ENCODE measurements at places on chromosomes 6 and 20.

- no peak overlapping the region for H3K4me3 ChIP-seq
- peaks cover 30% of the 10 kb centered on the region for H3K27me3 ChIP-seq
- H3K36me3 ChIP-seq, result no peaks in the 10 kb centered on the region
- no peaks in the 10 kb centered on the region for H3K4me1 ChIP-seq
- no peak for DNase-seq
- H3K27ac ChIP-seq, result no peak overlapping the region
These were observed 284.4 kb upstream of the RNF24 start for GRCh38 chr20:4299773-4300172.

DNA sequence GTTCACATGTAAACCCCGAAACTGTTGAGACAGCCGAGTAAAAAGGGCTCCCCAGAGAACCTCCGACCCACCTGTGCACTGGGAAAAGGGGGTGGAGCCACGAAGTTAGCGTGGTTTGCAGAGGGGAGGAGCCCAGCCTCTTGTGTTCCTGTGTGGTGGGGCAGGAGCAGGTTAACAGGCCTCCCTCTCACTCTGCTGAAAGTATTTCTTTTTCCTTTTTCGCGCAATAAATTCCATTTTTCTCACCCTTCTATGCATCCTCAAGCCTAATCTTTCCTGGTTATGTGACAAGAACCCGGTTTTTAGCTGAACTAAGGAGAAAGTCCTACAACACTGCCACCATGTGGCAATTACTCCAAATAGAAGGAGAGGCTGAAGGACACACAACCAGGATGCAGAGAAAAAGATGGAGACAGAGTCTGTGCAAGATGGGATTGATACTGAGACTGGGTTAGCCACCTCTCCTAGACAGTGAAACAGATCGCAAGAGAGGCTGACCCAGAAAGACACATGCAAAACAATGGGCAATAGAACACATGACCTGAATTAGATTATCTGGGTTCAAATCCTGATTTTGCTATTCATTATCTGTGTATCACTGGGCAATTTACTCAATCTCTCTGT lies 168.7 kb upstream of the PRSS16 start:
- H3K36me3 ChIP-seq, result no peaks in the 10 kb centered on the region
- H3K27me3 ChIP-seq, result peaks cover 28% of the 10 kb centered on the region
- DNase-seq, result peak; percentile 47
- no peak overlapping the region for H3K27ac ChIP-seq
- H3K4me1 ChIP-seq, result no peaks in the 10 kb centered on the region

DNA sequence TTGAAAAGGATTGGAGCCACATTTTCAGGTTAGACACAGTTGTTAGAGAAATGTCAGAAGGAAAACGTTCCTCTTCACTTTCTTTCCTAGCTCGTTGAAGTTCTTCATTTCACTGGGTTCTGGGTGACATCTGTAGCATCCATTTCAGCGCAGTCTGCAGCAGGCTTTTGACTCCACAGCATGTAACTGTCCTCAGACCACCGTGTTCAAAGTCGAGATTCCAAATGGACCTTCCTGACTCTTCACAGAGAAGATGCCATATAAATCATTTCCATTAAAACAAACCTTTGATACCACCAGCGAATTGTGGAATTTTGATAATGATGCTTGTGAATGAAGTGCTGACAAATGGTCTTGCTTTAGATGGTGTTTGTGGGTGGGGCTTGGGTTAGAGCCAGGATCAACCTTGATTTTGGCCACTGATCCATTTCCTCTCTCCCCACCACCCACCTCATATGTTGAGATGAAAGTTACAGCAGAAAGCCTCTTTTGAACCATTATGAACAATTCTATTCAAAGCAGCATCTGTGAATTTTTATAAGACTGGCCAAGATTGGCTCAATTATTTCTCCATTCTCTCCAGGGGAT lies 185.3 kb upstream of the PREP start:
- no peak overlapping the region for H3K27ac ChIP-seq
- no peak for DNase-seq
- H3K4me1 ChIP-seq, result peaks cover 35% of the 10 kb centered on the region
- peaks cover 4% of the 10 kb centered on the region for H3K27me3 ChIP-seq

DNA sequence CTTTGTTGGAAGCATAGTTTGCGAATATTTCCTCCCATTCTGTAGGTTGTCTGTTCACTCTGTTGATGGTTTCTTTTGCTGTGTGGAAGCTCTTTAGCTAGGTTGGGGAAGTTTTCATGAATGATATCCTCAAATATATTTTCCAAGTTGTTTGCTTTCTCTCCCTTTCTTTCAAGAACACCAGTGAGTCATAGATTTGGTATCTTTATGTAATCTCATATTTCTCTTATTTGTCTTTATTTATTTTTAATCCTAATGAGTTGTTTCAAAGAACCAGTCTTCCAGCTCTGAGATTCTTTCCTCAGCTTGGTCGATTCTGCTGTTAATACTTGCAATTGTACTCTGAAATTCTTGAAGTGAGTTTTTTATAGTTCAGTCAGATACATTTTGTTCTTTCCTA lies 628.0 kb upstream of the ID4 start:
- no peaks in the 10 kb centered on the region for H3K27me3 ChIP-seq
- no peak for DNase-seq
- H3K4me1 ChIP-seq, result no peaks in the 10 kb centered on the region
- no peaks in the 10 kb centered on the region for H3K36me3 ChIP-seq

DNA sequence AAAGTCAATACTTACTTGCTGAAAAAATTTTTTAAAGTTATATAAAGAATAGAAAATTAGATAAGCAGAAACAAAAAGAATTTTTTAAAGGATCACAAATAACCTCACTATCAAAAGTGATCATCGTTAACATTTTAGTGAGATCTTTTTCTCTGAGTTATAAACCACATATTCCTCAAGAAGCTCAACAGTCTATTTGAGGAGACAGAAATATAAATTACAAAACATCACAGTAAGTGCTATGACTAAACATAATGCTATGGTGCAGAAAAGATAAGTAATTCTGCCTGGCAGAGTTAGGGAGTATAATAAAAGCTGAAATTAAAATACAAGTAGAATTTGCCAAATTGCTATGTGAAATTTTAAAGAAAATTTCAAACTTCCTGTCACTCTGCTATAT lies 226.7 kb downstream of the LMBRD1 start:
- no peaks in the 10 kb centered on the region for H3K4me1 ChIP-seq
- peaks cover 4% of the 10 kb centered on the region for H3K27me3 ChIP-seq
- H3K36me3 ChIP-seq, result no peaks in the 10 kb centered on the region
- DNase-seq, result no peak

DNA sequence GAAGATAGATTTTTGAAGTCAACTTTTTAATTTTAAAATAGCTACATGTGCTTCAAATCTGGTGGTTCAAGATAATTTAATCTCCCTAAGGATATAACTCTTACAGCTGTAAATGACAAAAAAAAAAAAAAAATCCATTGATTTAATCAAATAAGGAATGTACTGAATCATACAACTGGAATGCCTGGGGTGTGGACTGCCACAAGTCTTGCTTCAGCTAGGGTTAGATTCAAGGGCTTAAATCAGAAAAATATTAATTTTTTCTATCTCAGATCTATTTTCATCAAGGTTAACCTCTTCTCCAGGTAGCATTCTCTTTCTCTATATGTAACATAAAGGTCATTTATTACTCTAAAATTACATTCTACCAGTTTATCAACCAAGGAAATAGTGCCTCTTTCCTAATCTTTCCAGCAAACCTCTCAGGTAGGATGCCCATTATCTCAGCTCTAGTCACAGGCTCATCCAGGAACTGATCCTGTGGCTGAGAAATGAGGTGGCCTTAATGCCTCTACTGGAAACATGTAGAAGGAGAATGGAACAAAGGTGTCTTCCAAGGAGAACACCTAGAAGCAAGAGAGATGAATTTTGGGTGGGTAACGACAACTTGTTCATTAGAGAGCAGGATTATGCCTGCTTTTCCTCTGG lies 466.9 kb downstream of the CBLN4 start:
- DNase-seq, result no peak
- H3K27me3 ChIP-seq, result no peaks in the 10 kb centered on the region
- no peak overlapping the region for H3K4me3 ChIP-seq
- no peaks in the 10 kb centered on the region for H3K36me3 ChIP-seq
- H3K4me1 ChIP-seq, result no peaks in the 10 kb centered on the region

GRCh38 chr6:110282412-110282811 lies 75.7 kb downstream of the METTL24 start:
- H3K4me1 ChIP-seq, result no peaks in the 10 kb centered on the region
- no peaks in the 10 kb centered on the region for H3K27me3 ChIP-seq
- no peak overlapping the region for H3K27ac ChIP-seq
- H3K4me3 ChIP-seq, result no peak overlapping the region

DNA sequence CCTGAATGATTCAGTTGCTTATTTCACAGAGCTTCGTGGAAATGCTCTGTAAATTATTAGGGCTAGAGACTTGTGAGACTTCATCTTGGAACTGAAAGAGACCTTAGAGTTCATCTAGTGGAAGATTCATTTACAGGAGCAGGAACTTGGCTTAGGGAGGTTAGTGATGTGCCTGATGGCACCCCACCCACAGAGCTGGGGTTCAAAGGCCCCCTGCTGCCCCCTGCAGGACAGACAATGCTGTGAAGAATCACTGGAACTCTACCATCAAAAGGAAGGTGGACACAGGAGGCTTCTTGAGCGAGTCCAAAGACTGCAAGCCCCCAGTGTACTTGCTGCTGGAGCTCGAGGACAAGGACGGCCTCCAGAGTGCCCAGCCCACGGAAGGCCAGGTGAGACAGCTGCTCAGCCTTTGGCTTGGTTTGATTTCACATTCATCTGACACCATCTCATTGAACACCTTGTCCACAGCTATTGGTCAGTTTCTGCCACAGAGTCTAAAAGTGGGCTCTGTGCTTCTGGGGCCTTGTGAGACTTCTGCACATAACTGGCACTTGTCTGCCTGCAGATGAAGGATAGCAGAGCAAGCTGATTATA lies 25.1 kb downstream of the MYBL2 start:
- no peaks in the 10 kb centered on the region for H3K27me3 ChIP-seq
- H3K36me3 ChIP-seq, result peaks cover 40% of the 10 kb centered on the region
- no peak overlapping the region for H3K27ac ChIP-seq
- H3K4me1 ChIP-seq, result peaks cover 12% of the 10 kb centered on the region
- H3K4me3 ChIP-seq, result no peak overlapping the region

DNA sequence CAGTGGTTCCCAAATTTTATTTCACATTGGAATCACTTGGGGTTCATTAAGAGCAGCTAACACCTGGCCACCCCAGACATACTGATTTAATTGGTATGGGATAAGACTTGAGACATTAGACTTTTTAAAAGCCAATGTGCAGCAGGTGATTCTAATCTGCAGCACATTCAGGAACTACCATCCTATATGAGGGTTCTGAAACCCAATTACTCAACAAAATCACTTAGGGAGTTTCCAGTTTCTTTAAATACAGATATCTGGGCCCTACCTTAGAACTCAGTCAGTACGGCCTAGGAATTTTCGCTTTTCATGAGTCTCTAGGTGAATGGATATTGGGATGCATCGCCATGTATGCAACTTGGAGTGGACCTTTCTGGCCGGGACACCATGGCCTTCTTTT lies 24.0 kb upstream of the L3MBTL3 start:
- H3K36me3 ChIP-seq, result no peaks in the 10 kb centered on the region
- no peaks in the 10 kb centered on the region for H3K27me3 ChIP-seq
- no peak overlapping the region for H3K4me3 ChIP-seq
- no peak for DNase-seq
- H3K4me1 ChIP-seq, result peaks cover 2% of the 10 kb centered on the region
- H3K27ac ChIP-seq, result no peak overlapping the region

GRCh38 chr6:168636147-168637004 lies 195.4 kb downstream of the SMOC2 start:
- no peak overlapping the region for H3K4me3 ChIP-seq

All from activated naive CD8-positive, alpha-beta T cell treated with anti-CD3 and anti-CD28 coated beads, Interleukin-2, amount 50 U/mL, for 24 hours (primary cell).